ENCODE measurements at places on chromosomes 2 and 18.

GRCh38 chr18:59996370-59996966 lies 96.7 kb downstream of the PMAIP1 start:
- peak; percentile 64 for DNase-seq

DNA sequence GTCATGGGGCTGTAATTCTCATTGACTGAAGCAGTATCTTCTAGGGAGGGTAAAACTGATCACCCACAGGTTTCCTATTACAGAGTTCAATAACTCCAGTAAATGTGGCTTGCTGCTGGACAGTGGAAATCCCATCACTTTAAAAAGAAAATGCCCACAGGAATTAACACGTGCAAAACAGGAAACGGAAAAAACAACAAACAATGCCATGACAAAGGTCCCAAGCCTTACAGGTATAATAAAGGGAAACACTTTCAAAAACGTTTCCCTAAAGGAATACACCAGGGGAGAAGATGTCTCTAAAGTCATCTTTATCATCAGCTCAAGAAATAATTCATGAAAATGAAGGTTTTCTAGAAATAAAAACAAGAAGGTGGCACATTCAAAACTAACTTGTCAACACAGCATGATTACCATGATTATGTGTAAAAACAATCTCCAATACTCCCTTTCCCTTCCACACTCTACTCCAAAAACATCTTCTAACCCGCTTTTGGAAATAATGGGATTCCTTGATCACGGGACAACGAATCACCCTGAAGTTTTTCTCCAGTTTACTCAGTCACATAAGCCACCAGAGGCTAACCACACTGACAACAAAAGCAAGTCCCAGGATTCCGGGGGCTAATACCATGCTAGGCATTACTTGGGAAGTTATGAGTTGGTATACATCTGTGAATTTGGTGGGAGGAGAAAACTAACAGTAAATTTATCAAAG lies 167.9 kb downstream of the TCF4 start:
- no peak for DNase-seq

DNA sequence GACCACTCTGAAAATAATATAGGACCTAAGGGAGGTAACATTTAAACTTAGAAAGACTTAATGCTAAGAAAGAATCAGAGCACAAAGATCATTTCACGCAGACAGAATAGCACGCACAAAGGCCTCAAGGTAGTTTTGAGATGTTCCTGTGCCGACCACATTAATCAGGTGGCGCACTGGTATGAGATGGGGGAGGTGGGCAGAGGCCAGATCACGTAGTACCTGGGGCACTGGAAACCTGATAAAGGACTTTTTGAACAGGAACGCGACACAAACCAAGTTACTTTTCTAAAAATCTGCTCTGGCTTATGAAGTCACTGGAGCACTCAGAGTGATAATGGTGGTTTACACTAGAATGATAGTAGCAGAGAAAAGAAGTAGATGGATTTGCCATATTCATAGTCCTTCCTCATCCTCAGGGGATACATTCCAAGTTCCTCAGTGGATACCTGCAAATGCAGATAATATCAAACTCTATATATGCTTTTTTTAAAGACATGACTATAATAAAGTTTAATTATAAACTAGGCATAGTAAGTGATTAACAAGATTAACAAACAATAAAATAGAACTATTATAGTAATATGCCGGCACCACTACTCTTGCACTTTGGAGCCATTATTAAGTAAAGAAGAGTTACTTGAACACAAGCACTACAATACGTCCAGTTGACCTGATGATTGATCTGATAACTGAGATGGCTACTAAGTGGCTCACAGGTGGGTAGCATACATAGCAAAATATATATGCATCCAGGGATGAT lies 42.6 kb upstream of the CDCA7 start:
- no peak for DNase-seq

- no peak for DNase-seq
Measured at GRCh38 chr2:58798676-58799208, 557.6 kb upstream of the FANCL start.

DNA sequence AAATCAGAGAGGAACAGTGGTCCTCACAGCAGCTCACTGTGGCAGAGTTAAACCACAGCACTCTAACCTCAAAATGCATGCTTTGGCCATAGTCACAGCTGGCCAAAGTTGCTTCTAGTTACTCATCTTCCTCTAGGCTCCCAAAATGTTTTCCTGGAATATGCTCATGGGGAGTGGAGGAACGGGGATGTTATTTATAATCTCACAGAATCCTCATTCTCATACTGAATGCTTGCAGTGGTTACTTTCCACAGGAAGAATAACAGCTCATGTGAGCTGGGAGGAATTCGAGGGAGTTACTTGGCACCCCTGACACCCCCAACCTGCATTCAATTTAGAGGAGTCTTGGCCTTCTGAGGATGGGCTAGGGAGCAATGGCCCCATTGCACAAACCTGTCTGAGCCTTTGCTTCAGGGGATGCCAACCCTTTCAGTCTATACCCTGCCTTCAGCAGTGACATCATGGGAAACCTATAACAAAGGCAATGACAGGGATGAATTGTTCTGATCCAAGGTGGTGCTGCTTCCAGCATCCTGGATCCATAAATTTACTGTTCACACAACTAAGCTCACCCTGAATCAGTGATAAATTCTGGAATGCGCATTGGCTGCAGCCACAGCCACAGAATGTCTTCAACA lies 22.4 kb upstream of the CCBE1 start:
- peak; percentile 96 for DNase-seq

DNA sequence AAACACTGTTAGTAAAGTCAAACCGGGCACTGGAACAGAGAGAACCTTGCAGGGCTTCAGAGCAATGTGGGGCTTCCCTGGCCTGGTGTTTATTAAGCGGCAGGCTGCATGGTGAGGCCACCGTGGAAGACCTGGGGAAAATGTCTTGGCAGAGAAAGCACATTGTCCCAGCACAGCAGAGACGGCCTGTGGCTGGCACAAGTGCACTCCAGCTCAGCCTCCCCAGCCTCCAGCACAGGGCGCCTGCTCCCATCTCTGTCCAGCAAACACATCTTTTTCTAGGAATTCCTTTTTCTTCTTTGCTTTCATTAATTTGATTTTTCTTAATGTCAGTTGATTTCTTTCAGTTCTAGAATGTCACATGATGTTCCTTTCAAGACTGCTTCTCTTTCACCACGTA lies 138.2 kb upstream of the NFATC1 start:
- DNase-seq = no peak

DNA sequence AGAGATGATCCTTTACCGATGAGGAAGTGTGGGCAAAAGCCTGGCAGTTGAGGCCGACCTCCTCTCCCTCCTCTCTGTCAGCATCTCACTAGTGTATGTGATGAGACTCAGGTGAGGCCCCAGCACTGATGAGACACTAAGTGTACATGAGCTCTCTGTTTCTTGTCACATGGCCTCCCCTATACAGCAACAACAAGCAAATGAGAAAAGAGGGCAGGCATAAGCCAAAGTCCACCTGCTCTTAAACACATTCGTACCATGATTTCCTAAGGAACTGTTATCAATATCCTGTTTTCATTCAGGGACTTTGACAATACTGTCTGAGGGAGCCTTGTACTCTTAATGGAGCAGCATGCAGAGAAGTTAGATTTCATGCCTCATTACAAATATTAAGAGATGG lies 113.0 kb downstream of the CNTNAP5 start:
- no peak for DNase-seq

DNA sequence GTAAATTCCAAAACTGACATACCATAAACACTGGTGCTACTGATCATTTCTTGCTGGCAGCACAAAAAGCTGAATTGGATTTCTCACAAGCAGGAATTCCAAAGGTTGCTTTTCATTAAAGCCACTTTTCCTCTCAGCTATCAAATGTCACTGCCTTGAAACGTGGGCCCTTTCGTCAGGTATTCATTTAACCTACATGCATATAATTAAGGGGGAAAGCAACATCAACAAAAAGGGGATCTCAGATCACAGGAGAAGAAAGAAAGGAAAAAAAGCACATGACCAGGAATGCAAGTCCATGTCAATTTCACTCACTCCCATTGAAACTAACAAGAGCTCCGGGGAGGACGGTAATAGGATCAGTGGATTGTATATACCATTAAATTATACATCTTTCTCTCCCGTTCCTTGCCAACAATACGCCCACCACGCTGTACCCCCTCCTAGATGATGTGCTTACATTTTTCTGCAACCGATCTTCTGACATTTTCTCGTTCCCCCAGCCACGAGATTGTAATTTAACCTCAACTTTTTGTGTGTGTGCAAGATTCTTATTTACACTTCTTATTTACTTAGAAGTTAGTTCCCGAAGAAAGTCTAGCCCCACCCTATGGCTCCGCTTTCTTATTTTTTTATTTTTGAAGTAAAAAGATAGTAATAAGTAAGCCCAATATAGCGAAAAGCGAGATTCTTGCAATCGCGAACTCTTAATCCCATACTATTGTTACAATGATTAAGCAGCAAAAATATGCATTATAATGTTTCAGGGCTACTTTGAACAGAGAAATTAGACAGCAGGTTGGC lies 725 bp downstream of the FIGN start:
- DNase-seq = no peak

DNA sequence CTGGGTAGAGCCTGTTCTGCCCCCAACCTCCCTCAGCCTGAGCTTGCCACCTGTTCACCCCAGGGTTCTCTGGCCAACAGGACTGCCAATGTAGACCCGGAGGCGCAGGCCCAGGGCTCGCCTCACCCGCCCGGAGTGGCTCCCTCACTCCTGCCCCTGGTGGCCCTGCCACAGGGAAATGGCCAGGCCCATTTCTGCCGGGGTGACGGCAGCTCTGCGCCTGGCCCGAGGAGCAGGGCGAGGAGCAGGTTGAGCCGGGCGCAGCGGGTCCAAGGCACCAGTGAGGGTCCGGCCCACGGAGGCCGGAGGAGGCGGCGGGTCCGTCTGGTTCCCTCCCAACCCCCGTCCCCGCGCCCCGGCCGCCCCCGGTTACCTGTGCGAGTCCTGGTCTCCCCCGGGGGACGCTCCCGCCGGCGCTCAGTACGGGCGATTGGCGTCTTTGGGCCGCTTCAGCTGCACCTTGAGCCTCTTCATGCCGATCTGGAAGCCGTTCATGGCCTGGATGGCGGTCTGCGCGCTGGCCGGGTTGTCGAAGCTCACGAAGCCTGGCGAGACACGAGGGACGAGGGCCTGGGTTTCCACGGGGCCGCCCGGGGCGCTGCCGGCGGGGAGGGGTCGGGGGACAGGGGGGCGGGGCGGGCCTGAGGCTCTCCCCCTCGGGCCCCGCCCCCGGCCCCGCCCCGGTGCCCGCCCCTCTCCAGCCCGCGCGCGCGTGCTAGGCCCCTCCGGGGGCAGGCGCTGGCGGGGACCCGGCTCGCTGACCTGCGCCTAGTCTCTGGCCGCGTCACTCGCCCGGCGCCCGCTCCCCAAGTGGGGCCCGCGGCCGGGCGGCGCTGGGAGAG lies 312.0 kb downstream of the CELF4 start:
- DNase-seq = no peak

- DNase-seq = no peak
Measured at GRCh38 chr2:73822276-73822675, 6.5 kb upstream of the STAMBP start.

DNA sequence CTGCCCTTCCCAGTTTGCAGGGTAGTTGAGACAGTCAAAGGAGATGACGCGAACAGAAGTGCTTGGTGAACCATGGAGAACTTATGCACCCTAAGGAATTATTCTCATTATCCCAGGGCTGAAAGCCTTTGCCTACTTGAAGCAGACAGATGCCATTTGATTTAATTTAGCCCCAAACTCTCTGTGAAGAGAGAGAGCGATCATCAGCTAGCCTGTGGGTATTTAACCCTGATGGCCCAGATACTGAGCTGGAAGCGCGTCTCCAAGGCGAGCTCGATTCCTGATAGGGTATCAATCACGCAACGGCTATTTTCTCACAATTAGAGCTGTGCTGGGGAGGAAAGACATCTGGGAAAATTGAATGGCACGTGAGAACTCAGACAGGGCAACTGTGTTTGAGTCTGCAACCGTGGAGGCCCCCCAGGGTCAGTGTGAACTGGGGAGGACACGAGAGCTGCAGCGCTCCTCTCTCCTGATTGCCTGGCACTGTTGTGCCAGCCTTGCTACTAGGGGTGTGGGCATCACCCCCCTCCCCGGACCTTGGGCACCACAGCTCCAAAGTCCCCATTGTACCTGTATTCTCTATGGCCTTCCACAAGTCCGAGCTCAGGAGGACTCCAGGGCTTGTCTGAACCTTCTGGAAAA lies 73.2 kb downstream of the CAPN13 start:
- no peak for DNase-seq

DNA sequence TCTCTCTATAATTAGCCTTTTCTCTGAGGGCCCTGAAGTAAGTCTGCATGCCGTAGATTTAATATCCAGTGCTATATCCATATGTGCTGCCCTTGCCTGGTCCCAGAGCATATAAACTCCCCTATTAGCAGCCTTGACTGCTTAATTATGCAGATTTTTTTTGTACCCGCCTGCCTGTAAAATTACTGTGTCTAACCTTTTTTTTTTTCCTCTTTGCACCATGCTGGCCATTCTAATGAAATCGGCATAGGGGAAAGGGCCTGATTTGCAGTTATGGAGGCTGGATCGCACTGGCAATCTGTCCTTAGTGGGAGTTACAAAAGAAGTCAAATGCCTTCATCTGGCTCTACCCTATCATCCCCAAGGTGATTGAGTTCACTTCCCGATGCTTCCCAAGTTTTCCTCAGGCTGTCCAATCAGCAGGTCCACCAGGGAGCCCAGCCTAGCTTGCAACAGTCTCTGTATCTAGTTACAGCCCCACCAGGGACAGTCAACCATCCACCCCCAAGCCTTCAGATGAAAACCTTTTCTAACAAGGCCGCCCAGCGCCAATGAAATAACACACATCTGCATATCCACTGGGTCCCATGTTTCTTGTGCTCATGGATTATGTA lies 239.0 kb downstream of the ZNF521 start:
- DNase-seq = no peak

GRCh38 chr2:229860334-229860733 lies 61.5 kb downstream of the TRIP12 start:
- DNase-seq = no peak

DNA sequence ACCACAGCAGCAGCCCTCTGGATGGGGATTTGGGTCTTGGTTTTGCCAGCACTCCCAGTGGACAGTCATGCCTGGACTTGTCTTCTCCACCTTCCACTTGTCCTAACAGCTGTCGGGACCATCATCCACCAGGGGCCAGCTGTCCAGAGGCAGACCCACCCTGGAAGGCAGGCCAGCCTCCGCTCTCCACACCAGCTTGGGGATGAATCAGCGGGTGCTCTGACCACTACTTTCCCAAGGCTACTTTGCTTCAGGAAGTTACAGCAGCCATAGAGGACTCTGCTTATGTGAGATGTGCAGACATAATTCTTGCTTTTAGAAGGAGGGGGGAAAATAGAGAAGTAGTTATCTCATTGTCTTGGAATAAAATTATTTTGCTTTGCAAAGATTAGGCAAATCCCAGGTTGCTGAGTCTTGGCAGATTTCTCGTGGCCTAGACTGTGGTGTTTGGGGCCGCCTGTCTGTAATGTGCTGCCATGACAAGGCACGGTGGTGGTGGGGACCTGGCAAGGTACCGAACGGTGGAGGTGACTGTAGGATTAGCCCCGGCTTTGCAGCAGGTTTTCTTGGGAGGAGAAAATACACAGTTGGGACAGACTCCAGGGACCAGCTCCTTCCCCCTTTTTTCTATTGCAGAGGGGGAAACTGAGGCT lies 148.7 kb downstream of the AGAP1 start:
- peak; percentile 49 for DNase-seq

GRCh38 chr2:43051338-43051737 lies 175.1 kb downstream of the ZFP36L2 start:
- DNase-seq = peak; percentile 20
